Fibroblast of pulmonary artery (primary cell): ENCODE measurements at places on chromosomes 3 and 15.

DNA sequence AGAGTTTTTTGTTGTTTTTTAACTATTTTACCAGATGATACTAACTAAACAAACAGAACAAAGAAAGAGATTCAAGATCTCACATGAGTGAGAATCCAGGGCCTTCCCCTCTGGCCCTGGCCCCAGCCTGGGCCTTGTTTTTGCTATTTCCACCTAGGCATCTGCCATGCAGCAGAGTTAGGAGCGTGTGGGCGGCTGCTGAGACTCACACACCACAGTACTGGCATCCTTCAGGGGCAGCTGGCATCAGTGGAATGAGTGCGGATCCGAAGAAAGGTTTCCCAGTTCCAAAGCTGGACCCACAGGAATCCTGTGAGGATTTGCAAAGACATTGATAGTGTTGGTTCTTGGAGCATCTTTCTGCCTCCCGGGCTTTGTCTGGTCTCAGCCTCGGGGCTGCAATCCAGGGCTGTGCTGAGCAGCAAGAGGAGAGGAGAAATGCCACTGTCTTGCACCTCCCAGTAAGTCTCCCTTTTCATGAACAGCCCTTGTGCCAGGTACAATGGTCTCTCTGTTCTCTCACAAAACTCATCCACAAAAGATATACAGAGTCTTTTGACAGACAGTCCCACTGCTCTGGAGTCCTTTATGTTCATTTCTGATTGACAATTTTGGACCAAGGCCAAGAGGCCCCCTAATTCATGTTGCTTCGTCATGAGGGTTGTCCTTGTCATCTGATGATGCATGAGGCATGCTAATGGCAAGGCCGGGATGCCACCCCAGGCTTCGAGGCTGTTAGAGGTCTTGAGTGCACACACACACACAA, 46.6 kb downstream of the APH1B start:
- DNase-seq: no peak

- no peak for DNase-seq
Observed at GRCh38 chr15:68434021-68434420, 2.1 kb upstream of the ITGA11 start.

DNA sequence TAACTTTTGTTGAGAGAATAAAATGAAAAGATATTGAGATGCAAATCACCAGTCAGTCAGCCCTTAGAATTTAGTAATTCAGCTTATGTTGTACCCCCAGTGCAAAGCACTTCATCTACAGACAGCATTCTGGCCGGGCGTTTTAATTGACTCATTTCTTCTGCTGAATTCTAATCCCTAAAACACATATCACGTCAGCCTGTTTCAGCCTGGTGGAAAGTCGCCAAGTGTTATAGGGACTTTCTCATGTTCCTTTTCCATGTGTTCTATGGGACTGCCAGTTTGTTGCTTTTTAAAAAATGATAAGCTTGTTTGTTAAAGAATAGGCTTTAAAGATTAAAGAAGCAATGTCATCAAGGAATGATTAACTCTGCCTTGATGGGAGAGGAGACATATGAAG, 169.7 kb upstream of the BFSP2 start:
- DNase-seq: peak; percentile 25

DNA sequence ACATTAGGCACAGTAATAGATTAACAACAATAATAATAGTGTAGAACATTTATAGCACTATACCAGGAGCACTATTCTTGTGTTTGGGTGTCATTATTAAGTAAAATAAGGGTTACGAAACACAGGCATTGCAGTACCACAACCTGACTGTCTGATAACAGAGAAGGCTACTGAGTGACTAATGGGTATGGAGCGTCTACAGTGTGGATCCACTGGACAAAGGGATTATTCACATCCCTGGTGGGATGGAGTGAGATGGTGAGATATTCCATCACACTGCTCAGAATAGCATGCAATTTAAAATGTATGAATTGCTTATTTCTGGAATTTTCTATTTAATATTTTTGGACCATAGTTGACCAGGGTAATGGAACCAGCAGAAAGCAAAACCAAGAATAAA, 18.2 kb downstream of the MINDY4B start:
- peak; percentile 65 for DNase-seq

GRCh38 chr3:20811006-20811405, 625.0 kb upstream of the SGO1 start:
- DNase-seq: no peak

GRCh38 chr3:98770261-98771039, 7.3 kb downstream of the ST3GAL6 start:
- no peak for DNase-seq

GRCh38 chr3:183455089-183455488, 26.7 kb upstream of the MCF2L2 start:
- DNase-seq: peak; percentile 43

GRCh38 chr3:116445311-116445841, at the start of gene LSAMP:
LSAMP (minus strand) TSS chr3:116445487.
- peak; percentile 16 for DNase-seq

GRCh38 chr3:138367911-138368310, 19.5 kb downstream of the MRAS start:
- peak; percentile 26 for DNase-seq

- DNase-seq: peak; percentile 57
Observed at GRCh38 chr15:35168464-35168863, 83.4 kb upstream of the NANOGP8 start.

- no peak for DNase-seq
Observed at GRCh38 chr3:126961791-126962461, 21.0 kb upstream of the PLXNA1 start.

DNA sequence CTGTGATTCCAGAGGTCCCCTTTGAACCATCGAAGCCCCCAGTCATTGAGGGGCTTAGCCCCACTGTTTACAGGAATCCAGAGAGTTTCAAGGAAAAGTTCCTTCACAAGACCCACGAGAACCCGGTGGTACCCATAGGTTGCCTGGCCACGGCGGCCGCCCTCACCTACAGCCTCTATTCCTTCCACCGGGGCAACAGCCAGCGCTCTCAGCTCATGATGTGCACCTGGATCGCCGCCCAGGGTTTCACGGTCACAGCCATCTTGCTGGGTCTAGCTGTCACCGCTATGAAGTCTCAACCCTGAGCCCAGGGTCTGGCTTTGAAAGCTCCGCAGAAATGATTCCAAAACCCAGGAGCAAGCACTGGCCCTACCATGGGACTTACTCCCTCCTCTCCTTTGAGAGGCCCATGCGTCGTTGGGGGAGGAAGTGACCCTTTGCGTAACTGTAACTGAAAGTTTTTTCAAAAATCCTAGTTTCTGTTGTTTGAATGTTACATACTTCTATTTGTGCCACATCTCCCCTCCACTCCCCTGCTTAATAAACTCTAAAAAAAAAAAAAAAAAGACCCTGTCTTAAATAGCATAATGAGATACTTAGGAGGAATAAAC, 85.1 kb upstream of the CSPG5 start:
- no peak for DNase-seq

- no peak for DNase-seq
Observed at GRCh38 chr15:77992356-77993222, 84.9 kb downstream of the TBC1D2B start.

DNA sequence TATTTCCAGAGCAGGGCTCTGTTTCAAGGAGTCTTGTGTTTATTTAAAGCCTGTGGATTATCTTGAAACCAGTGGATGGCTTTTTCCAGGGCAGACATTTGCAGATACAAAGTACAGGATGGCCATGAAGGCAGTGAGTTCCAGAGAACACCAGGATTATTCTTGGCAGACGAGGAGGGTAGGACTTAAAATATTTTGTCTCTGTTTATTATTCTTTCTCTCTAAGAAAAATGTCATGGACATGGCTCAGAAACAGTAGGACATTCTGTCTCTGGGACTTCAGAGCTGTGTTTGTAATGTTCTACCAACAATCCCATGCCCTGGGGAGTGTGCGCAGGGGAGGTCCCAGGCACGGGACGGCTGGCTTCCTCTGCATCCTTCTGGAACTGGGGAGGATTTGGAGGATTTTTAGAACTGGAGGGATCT, 125.9 kb downstream of the ATP10A start:
- no peak for DNase-seq

- no peak for DNase-seq
Observed at GRCh38 chr15:66680502-66680901, 21.5 kb upstream of the SMAD6 start.

DNA sequence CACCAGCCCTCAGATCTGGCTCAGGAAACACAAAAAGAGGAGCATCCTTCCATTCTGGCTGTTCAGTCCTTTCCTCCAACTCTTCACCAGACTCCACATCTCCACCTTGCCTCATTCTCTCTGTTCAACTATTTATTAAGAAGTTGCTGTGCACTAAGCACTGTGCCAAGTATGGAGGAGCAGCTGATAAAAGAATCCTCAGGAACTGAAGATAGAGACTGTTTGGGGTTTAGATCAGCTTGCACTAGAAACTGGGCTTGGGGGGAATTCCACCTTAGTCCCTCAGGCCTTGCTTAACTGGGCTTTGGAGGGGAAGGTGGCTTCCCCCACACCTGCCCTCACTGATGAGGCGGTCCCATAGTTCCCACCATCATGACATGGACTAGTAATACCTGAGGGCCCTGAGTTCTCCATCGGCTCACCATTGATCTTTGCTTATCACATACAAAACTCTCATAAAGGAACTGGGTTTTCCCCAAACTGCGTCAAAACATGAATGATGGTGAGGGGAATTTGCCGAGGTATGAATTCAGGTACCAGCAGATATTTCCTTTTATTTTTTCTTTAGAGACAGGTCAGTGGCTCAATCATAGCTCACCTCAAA, 1.7 kb upstream of the CCR8 start:
- DNase-seq: no peak

DNA sequence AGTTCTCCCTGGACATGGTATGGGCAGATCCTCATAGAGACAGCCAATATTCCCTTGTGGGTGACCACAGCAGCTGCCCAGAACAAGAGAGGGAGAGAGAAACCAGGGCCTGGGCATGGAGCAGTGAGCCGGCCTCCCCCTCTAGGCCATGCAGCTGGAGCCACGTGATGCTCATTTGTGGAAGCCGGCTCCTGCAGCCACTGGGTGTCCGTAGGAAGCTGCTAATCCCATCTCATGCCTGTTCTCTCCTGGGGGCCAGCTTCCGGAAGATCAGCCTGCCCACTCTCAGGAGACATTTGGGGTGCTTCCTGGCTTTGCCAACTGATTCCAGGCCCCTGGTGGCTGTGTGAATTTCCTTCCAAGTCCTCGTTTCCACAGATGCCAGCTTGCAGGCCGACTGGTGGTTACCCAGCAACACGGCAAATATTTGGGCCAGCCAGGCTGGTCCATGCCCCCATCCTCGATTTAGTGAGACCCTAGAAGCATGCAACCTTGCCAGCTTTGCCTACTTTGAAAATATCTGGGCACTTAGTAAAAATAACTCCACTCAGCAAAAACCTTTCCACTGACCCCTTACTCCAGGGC, 55.3 kb downstream of the LINGO1 start:
- DNase-seq: no peak

DNA sequence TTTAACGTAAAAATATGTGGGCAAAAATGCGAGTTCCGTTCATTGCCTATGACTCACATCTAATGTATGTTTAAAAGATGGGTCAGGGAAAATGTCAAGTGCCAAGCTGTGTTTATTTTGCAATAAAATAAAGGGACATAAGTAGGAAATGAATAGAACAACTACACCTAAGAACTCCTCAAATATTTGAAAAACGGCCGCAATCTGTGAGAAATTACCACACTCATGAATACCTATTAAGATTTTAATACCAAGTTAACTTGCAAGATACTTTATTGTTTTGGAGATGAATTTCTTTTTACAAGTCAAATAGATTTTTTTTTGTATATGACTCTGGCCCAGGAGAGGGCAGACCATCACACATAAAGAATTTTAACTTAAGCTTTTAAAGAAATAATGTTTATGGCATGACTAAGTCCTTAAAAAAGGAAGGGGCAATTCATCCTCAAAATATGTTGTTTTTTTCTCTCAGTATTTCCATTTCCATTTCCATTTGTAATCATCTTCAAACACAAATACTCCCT, 152.7 kb downstream of the SUCNR1 start:
- peak; percentile 88 for DNase-seq

DNA sequence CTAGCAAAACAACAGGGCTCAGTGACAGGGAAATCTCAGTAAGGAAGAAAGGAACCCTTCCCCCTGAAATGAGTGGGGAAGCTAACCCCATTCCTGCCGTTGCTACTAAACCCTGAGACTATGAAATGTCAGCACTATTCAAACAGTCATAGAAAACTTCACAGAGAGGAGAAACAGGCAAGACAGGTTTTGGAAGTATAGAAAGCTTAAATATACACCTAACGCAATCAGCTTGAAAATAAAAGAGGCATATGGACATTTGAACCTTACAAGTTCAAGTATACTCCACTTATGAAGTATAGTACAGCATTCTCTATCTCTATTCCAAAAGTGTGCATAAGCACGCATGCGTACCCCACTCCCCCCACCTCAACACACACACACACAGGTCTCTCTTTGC, 17.6 kb upstream of the FRMD4B start:
- no peak for DNase-seq

DNA sequence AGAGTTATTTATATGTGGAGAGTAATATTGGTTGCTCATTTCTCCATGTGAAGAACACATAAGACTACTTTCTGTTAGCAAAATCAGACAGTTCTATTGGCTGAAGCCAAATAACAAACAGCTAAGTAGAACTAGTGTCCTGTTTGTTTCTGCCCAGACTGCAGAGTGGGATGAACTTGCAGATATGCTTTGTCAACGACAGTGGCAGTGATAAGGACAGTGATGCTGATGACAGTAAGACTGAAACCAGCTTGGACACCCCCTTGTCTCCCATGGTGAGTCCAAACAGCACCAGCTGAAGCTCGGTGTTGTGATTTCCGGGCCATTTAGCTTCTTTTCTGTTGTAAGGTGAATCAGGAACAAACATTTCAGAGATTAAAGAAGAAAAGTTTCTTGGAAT, 102.6 kb upstream of the IL12A start:
- DNase-seq: no peak

DNA sequence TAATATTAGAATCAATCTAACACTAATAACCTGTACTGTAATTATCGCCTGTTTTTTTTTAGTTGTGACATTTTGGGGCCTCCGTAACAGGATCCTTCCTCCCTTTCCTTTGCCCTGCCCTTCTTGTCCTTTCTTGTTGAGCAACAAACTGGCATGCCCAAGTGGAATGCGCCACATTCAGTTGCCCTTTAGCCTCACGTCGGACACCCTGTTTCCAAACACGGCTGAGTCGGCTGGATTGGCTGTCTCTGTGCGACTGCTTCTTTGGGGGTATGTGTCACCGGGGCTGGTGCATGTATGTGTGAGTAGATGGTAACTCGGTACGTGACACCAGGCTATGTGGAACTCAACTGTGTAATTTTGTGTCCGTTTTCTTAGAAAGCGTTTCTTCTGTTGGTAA, 24.1 kb downstream of the TRAK1 start:
- no peak for DNase-seq

- DNase-seq: peak; percentile 96
Observed at GRCh38 chr3:188689101-188689574, 482.6 kb upstream of the TPRG1 start.

DNA sequence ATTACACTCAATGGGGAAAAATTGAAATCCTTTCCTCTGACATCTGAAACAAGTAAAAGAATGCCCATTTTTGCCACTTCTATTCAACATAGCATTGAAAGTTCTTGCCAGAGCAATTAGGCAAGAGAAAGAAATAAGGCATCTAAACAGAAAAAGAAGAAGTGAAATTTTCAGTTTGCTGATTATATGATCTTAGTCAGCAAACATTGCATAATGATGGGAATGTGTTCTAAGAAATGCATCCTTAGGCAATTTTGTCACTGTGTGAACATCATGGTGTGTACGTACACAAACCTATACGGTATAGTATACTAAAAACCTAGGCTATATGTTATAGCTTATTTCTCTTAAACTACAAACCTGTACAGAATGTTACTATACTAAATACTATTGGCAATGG, 278.0 kb downstream of the CGGBP1 start:
- DNase-seq: no peak
